ENCODE measurements at places on chromosomes 1 and 21.
A peak's percentile ranks its signal among the peaks of the same experiment; 100 is the strongest.

GRCh38 chr1:54833121-54833520 is 32.0 kb upstream of the TTC22 start:
- DNase-seq: no peak

DNA sequence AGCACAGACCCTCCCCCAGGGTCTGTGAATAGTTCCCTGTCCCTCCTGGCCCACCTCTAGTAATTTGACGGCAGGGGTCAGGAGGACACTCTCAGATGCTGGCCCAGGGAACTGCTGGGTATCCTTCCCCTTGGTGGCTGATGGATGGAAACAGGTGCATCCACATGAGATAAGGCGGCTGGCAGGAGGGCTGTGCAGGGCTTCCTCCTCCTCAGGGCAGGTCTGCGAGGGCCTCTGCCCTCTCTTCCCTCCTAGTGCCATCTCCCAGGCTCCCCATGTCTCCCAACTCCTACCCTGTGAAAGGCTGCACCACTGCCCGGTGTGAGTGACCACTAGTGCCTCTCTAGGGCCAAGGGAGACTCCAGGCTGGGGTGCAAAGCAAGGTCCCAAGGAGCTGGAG is 123.9 kb downstream of the GLIS1 start:
- no peak for DNase-seq

DNA sequence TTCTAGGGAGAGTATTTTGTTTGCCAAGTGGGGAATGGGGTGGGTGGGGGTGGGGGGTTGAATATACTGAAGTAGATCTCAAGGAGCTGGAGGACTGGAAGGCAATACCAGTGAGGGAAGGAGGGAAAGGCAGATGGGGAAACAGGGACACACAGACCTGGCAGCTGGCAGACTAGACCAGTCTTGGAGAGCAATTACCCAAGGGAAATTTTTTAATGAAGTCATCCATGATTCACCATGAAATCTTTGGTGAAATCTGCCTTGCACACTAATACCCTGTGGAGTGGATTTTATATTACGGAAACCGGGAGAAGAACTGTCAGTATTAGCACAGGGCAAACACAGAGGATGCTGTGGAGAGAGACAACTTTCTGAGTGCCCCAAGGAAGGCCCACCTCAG is 29.7 kb upstream of the MARK1 start:
- DNase-seq: no peak

DNA sequence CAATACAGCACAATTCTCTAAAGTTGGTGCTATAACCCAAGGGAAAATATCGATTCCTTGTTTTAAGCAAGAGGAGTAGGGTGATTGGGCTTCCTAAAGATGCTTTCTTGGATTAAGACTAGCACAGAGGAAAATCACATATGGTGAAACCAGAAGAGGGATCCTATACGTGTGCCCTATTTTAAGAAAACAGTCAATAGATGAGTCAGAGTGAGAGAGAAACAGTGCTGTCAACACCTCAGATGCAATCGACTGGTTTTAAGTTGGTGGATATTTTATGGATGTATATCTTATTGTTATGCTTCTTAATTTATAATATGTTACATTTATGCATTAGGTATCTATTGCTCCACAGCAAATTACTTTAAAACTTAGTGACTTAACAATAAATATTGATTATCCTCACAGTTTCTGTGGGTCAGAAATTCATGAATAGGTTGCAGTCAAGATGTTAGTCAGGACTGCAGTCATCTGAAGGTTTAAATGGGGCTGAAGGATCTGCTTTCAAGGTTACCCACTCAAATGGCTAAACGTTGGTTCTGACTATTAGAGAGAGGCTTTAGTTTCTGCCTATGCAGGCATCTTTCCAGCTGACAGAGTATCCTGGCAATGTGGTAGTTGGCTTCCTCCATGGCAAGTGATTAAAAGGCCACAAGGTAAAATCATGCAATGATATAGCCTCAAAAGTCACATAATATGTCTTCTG is 61.6 kb upstream of the DEPDC1 start:
- DNase-seq: no peak

- no peak for DNase-seq
Observed at GRCh38 chr1:234206651-234207284, 166.5 kb upstream of the COA6 start.

GRCh38 chr21:36385233-36386030 is at the start of gene CHAF1B:
CHAF1B (plus strand) TSS chr21:36385392; CDS start chr21:36386137, 745 bp downstream.
- peak; percentile 90 for DNase-seq

Measured in GM19239 (cell line).